ENCODE measurements at places on chromosomes 13 and 19. TPM values are rescaled to one million over a fixed set of nuclear protein-coding genes. Genes with fewer than 3 reads are reported as not detected.

- DNase-seq: no peak
Measured at GRCh38 chr19:3065675-3066357, 3.5 kb upstream of the TLE5 start.

DNA sequence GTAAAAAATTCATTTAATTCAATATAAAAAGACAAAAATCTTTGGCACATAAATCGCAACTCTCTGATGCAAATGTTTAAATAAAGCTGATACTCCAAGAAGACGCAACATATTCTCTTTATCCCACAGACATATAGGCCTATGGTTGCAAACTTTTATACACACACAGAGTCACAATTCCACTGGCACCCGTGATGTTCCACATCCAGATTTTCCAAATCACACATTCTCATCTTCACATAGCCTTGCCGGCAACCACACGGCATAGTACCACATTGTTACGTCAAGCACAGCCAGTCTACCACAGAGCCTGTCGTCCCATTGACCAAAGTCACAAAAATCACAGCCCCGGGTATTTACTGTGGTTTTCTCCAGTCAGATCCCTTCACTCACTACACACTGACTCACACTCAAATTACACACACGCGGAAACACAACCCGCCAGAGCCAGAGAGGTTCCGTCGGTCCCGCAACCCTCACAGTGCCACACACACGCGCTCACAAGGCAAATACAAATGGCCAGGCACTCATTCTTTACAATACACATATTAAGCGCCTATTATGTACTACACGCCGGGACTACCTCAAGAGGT, 546 bp upstream of the ZNF546 start:
- no peak for DNase-seq

GRCh38 chr13:47087841-47088240, 191.0 kb upstream of the HTR2A start:
- no peak for DNase-seq

DNA sequence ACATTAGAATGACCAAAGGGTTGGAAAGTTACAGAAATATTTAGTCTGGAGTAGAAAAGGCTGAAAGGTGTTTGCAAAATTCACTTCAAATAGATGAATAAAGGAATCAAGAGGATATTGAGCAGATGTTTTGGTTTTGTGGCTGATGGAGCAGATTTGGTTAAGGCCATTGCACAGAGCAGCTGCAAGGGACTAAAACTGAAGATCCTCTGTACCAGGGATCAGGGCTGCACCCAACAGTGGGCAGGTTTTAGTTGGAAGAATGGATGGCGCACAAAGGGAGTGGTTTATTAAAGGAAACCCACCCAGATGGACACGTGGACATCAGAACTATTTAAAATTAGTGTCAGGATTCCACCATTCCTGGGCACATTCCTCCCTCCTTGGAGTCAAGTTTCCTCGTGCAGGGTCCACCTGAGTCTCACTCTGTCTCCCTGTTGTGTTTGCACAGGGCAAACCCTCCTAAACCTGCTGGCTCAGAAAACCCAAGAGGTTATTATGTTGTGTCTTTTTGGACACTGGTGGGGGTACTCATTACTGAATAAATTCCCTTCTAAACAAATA, 9.2 kb upstream of the UBAC2 start:
- no peak for DNase-seq

The ZNF549 gene
- total RNA-seq: 3.7 TPM

DNA sequence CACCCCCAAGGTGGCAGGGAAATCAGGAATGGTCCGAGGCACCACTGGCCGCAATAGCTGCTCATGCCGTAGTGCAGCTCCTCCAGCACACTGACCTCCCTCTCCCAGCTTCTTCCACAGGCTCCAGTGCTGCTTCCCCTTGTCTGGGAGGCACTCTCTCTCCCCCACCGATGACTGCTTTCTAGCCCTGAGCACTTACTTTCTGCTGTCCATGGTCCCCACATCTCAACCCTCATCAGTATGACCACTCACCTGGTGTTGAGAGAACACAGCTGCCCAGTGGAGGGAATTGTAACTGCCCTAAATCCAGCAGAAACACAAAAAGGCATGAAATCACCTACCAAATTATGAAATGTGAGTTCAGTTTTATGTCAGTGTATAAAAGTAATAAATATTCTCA, 28.9 kb upstream of the TPP2 start:
- no peak for DNase-seq

DNA sequence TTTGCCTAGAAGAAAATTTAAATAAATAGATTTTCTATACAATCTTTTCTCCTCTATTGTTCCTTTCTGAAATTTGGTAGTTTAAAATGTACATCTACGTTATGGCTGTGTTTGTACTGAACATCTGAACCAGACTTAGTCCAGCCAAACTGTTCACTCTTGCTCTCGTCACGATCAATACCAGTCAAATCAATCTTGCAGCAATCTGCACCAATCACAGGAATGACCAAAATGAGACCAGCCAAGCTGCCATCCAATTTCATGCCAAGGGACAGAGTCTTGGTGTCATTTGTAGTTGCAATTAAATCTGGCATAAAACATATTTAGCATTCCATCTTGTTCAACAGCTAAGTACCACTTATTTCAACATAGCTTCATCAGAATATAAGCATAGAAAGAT, 156.6 kb downstream of the IRS2 start:
- no peak for DNase-seq

- DNase-seq: no peak
Measured at GRCh38 chr13:37475966-37476365, 122.6 kb downstream of the POSTN start.

DNA sequence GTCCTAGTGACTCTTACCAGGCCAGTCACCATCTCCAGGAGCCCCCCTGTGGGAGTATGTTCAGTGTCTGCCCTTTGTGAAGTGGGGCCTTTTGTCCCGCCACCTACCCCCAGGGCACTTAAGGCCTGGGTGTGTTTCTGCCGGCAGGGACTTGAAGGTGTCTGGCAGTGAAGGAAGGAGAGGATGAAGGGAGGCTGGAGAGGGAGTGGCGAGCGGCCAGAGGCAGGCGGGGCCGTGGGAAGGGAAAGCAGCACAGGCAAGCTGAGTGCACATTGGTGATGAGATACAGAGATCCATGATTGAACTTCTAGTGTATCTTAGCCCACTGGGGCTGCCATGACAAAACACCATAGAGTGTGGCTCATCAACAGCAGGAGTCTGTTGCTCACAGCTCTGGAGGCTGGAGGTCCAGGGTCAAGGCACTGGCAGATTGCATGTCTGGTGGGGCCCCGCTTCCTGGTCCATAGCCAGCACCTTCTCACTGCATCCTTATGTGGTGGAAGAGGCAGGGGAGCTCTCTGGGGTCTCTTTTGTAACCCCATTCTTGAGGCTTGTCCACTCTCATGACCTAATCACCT, 17.5 kb downstream of the CUL4A start:
- DNase-seq: no peak

Measured in omental fat pad (tissue), 4 donors.